ENCODE measurements at places on chromosomes 5 and 9. TPM values are rescaled to one million over a fixed set of nuclear protein-coding genes. Genes with fewer than 3 reads are reported as not detected.

The FBLL1 gene
- not detected for total RNA-seq

The ENTPD2 gene
- 0.41 TPM for total RNA-seq

The WHRN gene
- total RNA-seq = 3.1 TPM

GRCh38 chr9:18739127-18739526, 265.2 kb downstream of the ADAMTSL1 start:
- DNase-seq = no peak
